ENCODE measurements at places on chromosomes 13 and 19. TPM values are rescaled to one million over a fixed set of nuclear protein-coding genes. Genes with fewer than 3 reads are reported as not detected.

IRF2BP1 gene
- 32.9 TPM for total RNA-seq

SLC35E1 gene
- total RNA-seq, result 34.2 TPM

NLRP12 gene
- not detected for total RNA-seq

PBX4 gene
- 46.0 TPM for total RNA-seq

SHANK1 gene
- total RNA-seq, result 0.30 TPM

LIM2 gene
- total RNA-seq, result not detected

MUC16 gene
- total RNA-seq, result not detected
